ENCODE measurements at places on chromosomes 11 and 22. TPM values are rescaled to one million over a fixed set of nuclear protein-coding genes. Genes with fewer than 3 reads are reported as not detected.

GRCh38 chr22:19879246-19879570, 24.5 kb upstream of the GNB1L start:
- no peak for DNase-seq

The NRIP3 gene
- 0.82 TPM for total RNA-seq

DNA sequence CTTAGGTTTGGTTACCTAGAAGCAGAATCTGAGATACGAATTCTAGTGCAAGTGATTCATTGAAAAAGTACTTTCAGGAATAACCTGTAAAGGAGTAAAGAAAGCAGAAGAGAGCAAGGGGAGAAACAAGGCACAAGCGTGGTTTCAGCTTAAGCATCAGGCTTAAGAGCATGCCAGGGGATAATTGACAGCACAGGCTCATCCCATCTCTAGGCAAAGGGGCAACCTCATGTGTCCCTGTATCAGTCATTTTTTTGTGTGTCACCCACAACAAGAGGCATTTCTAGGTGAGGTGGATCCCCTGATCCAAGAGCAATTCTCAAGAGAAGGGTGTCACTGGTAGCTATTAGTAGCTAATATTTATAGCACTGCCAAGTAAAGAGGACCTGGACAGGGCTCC, 8.0 kb downstream of the PATE2 start:
- DNase-seq = no peak

- DNase-seq = peak; percentile 26
Measured at GRCh38 chr11:12433571-12434324, 56.4 kb downstream of the PARVA start.

The PLAAT5 gene
- total RNA-seq = not detected

The IFITM5 gene
- total RNA-seq = not detected

DNA sequence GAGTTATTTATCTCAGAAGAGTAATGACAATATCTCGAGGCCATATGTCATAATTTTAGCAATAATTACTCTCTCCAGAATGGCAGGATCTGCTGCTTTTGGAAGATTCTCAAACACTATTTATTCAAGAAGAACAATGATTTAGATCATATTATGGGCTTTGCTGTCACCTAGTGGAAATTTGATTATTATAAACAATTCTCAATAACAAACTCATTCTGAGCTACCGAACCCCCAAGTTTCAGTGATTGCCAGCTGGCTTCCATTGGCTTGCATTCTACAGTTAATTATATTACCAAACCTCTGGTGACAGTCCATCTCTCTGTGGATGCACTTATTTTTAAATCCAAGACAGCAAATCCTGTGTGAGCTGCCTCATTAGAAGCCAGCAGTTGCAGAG, 27.9 kb upstream of the SLC36A4 start:
- no peak for DNase-seq

DNA sequence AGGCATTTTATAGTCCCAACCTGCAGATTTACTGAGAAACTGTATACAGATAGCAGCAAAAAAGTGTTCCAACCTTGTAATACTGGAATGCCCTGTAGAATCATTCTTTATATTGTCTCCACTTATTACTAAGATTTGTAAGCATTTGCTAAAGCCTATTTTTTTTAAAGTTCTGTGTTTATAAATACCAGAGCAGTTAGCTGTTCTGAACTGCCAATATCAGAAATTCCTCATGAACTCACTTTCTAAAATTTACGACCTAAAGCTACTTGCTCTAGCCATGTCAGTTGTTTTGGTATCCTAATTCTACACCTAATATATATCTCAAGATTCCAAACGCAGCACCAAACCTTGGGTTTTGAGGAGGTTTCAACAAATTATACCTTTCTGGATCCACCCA, 103.2 kb downstream of the C11orf65 start:
- DNase-seq = no peak

The PDGFB gene
- total RNA-seq = 4.4 TPM

GRCh38 chr11:17352950-17353820, 1.6 kb downstream of the NCR3LG1 start:
- DNase-seq = peak; percentile 85

DNA sequence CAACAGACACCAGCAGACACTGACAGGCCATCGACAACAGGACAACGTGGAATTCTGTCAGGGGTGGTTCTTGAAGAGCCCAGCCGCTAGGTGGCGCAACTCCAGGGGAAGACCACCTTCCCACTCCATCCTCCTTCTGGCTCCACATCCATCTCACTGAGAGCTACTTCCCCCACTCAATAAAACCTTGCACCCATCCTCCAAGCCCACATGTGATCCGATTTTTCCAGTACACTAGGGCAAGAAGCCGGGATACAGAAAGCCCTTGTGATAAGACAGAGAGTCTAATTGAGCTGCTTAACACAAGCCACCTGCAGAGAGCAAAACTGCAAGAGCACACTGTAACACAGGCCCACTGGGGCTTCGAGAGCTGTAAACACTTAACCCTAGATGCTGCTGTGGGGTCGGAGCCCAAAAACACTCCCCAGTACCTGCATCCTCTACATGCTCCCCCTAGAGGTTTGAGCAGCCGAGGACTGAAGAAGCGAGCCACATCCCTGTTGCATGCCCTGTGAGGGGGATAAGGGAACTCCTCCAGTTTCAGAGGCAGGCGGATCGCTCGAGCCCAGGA, 11.5 kb upstream of the RAB39A start:
- peak; percentile 28 for DNase-seq

The FXYD2 gene
- 0.64 TPM for total RNA-seq

DNA sequence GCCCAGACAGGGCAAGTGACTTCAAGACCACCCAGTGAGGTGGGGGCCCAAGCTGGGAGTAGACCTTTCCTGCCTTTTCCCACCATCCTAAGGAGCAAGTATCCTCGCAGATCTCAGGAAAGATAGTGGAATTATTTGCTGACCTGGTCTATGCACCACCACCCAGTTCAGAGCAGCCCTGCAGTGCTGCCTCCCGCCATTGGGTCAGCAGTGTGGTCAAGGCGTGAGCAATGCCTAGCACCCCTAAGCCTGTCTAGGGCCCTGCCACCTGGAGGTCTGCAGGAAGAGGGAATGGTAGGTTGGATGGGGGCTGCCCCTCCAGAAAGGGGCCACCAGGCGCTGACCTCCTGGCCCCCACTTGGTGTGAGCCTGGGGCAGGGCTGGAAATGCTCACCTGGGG, 6.5 kb downstream of the MTFP1 start:
- DNase-seq = no peak

DNA sequence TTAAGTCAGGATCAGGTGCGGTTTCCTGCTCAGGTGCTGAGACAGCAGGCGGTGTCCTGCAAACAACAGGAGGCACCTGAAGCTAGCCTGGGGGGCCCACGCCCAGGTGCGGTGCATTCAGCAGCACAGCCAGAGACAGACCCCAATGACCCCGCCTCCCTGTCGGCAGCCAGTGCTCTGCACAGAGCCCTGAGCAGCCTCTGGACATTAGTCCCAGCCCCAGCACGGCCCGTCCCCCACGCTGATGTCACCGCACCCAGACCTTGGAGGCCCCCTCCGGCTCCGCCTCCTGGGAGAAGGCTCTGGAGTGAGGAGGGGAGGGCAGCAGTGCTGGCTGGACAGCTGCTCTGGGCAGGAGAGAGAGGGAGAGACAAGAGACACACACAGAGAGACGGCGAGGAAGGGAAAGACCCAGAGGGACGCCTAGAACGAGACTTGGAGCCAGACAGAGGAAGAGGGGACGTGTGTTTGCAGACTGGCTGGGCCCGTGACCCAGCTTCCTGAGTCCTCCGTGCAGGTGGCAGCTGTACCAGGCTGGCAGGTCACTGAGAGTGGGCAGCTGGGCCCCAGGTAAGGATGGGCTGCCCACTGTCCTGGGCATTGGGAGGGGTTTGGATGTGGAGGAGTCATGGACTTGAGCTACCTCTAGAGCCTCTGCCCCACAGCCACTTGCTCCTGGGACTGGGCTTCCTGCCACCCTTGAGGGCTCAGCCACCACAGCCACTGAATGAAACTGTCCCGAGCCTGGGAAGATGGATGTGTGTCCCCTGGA, at the start of gene MYO7A:
MYO7A (plus strand) TSS at position 327 of the 772 bp plus-strand sequence. CDS start 2,389 bp downstream, outside the sequence.
- DNase-seq = peak; percentile 56

GRCh38 chr11:6694229-6694535, 11.0 kb upstream of the MRPL17 start:
- DNase-seq = no peak

The C22orf23 gene
- total RNA-seq = not detected

DNA sequence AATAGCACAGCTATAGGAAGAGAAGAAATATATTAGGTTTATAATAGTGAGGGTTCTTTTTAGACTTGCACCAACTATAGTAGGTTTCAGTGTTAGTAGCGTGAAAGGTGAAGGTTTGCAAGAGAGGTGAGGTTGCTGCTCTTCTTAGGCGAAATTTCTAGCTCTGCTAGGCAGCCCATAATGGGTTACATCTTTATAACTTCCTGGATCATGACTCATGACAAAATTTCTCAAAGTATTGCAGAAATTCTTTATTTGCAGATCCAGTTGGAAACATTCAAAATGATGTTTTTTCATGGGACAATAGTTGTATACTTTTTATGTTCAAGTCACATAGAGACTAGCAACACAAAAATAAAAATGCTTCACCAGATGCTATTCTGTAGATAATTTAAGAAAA, 260.0 kb downstream of the SOX6 start:
- DNase-seq = no peak

DNA sequence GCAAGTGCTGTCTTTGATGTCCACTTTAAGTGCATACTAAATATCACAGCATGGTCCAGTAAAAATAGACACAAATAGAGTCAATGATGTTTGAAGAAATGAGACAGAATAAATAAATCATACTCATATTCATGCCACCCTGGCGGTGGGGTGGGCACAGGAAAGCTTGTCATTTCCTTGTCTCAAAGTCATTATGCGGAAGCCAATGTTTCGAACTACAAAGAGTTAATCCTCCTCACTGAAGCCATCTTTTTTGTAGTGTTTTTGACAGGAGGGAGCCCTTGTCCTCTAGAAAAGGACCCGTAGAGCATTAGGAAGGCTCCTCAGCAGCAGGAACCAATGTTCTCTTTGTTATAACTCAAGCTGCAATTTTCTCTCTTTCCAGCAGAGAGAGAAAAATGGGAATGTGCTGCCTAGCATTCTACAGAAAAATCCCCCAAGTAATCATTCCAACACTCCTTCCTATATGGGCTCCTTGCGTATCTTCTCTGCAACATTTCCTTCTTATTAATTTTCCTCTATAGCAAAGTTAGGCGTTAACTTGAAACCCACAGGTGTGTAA, 30.6 kb downstream of the SC5D start:
- no peak for DNase-seq

DNA sequence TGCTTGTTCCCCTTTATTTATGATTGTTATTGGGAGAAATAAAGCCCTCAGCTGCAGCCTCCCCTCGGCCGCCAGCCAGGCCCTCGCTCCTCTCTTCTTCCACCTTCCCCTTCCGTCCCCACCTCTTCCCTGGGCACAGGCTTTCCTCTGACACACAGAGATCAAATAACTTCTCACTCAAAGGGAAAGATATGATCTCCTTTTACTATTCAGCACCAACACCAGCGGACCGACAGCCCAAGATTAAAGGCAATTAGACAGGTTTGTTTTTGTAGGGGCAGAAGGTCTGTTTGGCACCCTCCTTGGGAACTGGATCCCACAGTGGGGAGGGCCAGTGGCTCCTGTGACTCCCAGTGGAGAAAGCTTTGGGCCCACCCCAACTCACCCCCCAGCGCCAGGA, 23.0 kb downstream of the NECTIN1 start:
- no peak for DNase-seq

- no peak for DNase-seq
Measured at GRCh38 chr11:87190071-87190470, 152.3 kb downstream of the TMEM135 start.

DNA sequence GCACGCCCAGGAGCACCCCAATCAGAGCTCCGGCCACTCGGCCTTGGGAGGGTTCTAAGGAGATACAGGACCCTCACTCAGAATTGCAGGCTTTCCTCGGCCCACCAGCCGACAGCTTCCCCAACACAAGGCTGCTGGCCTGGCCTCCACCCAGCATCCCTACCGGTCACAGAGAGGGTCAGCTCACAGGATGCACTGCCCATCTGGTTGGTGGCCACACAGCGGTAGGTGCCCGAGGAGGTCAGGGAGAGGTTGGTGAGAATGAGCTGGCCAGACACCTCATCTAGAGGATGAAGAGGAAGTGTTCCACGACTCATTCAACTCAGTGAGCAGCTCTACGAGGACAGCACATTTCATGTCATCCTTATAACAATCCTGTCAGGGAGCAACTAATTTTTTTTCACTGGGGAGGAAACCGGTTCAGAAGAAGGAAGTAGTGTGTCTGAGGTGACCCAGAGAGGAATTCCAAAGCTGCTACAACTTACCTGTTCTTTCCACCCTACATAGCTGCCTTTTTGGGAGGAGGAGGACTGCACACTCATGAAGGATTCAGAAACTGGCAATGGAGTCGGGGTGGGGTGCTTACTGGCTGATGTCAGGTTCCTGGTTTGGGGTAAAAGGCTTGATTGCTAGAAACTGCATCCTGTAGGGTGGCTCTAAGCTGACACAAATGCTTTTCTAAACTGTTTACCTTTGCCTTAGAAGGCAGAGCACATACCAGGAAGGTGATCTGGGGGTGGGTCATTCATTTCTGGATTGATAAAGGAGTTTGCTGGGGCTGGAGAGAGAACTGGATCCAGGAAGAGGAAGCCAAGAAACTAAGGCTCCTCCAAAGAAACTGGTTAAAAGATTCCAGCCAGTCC, 3.3 kb downstream of the VSIG2 start:
- DNase-seq = no peak

DNA sequence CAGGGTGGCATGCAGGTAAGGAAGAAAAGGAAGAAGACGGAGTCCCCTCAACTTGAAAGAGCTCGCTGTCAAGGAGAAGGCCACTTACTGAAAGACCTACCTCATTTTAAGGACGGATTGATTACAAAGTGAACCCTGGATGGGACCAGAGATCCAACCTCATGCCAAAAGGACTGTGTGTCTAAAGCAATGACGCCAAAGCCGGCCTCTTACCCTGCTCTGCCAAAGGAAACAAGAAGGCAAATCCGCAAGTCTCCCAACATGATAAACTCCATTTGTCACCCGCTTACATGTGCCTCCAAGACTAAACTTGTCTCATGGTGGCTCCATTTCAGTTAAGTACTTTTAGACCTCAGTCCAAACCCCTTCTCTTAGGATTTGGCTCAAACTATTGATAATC, 148.7 kb upstream of the MTMR2 start:
- no peak for DNase-seq

DNA sequence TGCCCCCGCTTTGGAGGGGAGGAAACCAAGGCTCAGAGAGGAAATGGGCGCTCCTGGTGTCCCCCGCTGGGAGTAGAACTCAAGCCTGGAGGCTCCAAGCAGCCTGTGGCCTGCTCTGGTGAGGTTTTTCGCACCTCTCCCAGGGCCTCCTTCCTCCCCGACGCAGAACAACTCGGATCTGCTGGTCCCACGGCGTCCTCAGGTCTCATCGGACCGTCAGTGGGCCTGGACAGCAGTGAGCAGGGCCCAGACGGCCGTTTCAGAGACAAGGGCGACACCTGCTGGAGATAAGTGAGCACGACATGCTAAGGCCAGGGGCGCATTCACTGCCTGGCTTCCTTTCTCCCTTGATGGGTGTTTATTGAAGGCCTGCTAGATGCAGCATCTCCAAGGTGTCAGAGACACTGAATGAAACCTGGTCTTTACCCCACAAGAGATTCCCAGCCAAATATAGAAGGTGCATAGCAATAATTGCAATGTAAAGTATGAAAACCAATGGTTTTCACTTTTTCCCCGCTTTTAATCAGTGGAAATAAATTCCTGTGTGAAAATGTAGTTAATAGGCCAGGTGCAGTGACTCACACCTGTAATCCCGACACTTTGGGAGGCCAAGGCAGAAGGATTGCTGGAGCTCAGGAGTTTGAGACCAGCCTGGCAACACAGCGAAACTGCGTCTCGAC, 26.9 kb upstream of the CD82 start:
- DNase-seq = peak; percentile 72

The LYVE1 gene
- total RNA-seq = 40.5 TPM

Measured in transverse colon (tissue), 4 donors.